ENCODE measurements at places on chromosomes 16 and 17. TPM values are rescaled to one million over a fixed set of nuclear protein-coding genes. Genes with fewer than 3 reads are reported as not detected.

Gene SLC6A2
- total RNA-seq, result not detected

Gene CNTNAP4
- not detected for total RNA-seq

Gene ACSM5
- total RNA-seq, result not detected

Gene SOST
- not detected for total RNA-seq

Gene ZNF286A
- 34.1 TPM for total RNA-seq

Gene ICAM2
- total RNA-seq, result 0.23 TPM

Gene PIK3R5
- total RNA-seq, result not detected

Gene PPP1R27
- total RNA-seq, result 0.22 TPM

Gene IRX3
- total RNA-seq, result 5.2 TPM

Gene FAM83G
- 38.8 TPM for total RNA-seq

Gene MRPL38
- total RNA-seq, result 131 TPM

Gene ACSM2A
- not detected for total RNA-seq

Gene SLC16A6
- 0.76 TPM for total RNA-seq

Gene SOX8
- 1.5 TPM for total RNA-seq

Gene CNTNAP1
- 6.3 TPM for total RNA-seq

Gene CTRL
- 1.5 TPM for total RNA-seq

Gene CAPNS2
- not detected for total RNA-seq

Gene KAT2A
- 52.1 TPM for total RNA-seq

Gene UBE2G1
- total RNA-seq, result 98.1 TPM

Gene SNN
- total RNA-seq, result 9.7 TPM

Gene REXO5
- total RNA-seq, result 3.9 TPM

Gene COPRS
- 158 TPM for total RNA-seq

Gene SPATA32
- total RNA-seq, result 0.21 TPM

Gene KCNH4
- total RNA-seq, result 0.43 TPM

Gene USH1G
- 0.02 TPM for total RNA-seq

Gene SEPTIN1
- total RNA-seq, result 2.2 TPM

Gene SNRNP25
- total RNA-seq, result 70.9 TPM

Gene ADAD2
- total RNA-seq, result not detected

Gene NLRC3
- total RNA-seq, result not detected

Gene ASIC2
- 2.4 TPM for total RNA-seq

Gene MARVELD3
- total RNA-seq, result 0.51 TPM

Gene KRTAP4-4
- not detected for total RNA-seq

Gene FBXL16
- total RNA-seq, result 1.5 TPM

Gene DLX4
- total RNA-seq, result 2.4 TPM

Gene SHISA9
- 0.06 TPM for total RNA-seq

Gene WSCD1
- total RNA-seq, result 3.2 TPM

Gene PIPOX
- total RNA-seq, result 0.06 TPM

Gene CD300A
- 0.07 TPM for total RNA-seq

Gene TMEM88
- 0.96 TPM for total RNA-seq

Gene KRT33B
- 0.28 TPM for total RNA-seq

Gene SPG7
- 81.3 TPM for total RNA-seq

Gene OR2C1
- not detected for total RNA-seq

Gene BICDL2
- total RNA-seq, result not detected

Gene EMP2
- total RNA-seq, result 23.3 TPM

Gene SPHK1
- total RNA-seq, result 62.2 TPM

Gene ZP2
- total RNA-seq, result not detected

Gene TNP2
- not detected for total RNA-seq

Gene EMC8
- total RNA-seq, result 75.5 TPM

Gene OTOP3
- total RNA-seq, result not detected

Gene DBNDD1
- total RNA-seq, result 61.2 TPM

Gene GRIN2C
- total RNA-seq, result 0.24 TPM

Gene KRT12
- not detected for total RNA-seq

Gene SULT1A2
- 0.09 TPM for total RNA-seq

Gene KRTAP2-3
- total RNA-seq, result 0.12 TPM

Gene SPNS2
- total RNA-seq, result 8.7 TPM
